Activated CD4-positive, alpha-beta T cell treated with anti-CD3 and anti-CD28 coated beads, Interleukin-2, amount 10 ng/mL, durations not matched to agents 7 days and 5 days (primary cell): ENCODE measurements at places on chromosomes 2 and 18.
A peak's percentile ranks its signal among the peaks of the same experiment; 100 is the strongest.

DNA sequence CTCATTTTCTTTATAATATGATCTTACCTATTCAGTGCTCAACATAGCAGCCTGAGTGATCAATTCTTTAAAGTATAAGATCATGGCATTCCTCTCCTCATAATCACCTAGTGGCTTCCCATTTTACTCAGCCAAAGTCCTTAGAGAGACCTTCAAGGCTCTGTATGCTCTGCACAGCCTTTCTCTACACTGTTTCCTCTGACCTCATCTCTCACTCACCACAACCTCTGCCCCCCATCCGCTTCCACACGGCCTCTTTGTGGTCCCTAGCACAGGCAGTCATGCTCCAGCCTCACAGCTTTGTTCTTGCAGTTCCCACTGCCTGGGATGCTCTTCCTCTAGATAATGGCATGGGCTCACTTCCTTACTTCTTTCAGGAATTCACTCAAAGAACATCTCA lies 109.2 kb downstream of the HIBCH start:
- no peaks in the 10 kb centered on the region for H3K36me3 ChIP-seq
- H3K27me3 ChIP-seq = no peaks in the 10 kb centered on the region
- no peak for DNase-seq
- H3K4me3 ChIP-seq = no peak overlapping the region

DNA sequence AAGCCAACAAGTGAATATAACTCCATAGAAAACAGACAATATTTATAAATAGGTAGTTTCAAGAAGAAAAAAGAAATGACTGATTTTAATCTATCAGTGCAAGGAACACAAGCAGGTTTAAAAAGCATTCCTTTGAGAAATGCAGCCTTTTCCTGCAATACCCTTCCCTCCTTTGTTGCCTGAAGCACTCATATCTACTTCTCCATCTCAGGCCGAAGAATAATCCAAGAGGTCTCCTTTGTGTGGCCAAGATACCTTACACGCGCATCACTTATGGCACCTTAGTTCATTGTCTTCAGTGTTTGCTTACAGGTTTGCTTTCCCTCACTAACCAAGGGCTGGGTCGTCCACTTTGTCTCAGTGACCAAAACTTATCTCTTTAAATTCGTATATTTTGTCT lies 93.0 kb downstream of the MAIP1 start:
- H3K36me3 ChIP-seq = no peaks in the 10 kb centered on the region
- peaks cover 25% of the 10 kb centered on the region for H3K27me3 ChIP-seq

DNA sequence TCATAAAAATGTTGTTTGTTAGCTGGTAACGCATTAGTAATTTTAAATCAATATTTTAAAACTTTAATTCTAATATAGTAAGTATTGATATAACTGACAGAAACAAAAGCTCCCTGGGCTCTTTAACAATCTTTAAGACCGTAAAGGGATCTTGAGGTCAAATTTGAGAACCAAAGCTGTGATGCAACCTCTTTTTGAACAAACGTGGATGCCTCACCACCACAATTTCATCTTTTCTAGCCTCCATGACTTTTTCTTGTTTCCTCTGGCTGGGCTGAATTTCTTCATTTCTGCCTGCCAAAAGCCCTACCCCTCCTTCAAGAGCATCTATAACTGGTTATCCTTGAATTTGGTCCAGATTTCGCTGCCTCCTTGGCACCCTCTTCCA lies 563 bp upstream of the POLE4 start:
- peaks cover 61% of the 10 kb centered on the region for H3K36me3 ChIP-seq
- peak overlapping the region; percentile 74 for H3K4me3 ChIP-seq
- H3K27ac ChIP-seq = peak overlapping the region; percentile 92
- no peaks in the 10 kb centered on the region for H3K27me3 ChIP-seq

DNA sequence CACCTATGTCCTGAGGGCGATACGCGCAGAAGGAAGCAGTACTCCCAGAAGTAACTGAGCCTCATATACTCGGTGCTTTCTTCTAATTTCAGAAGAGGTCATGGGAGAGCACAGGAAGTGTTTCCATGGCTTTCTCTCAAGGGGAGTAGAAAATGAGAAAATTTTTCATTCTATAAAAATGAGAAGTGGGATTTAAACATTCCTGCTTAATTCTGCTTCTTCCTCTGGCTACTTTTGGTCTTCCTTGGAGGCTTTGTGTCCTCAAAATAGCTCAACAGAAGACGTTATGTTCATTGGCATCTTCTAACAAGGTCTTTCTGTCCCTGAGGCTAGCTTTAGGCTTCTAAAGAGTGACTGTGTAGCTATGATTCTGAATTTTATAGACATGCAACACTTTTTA lies 497.0 kb downstream of the TDRD15 start:
- H3K27me3 ChIP-seq = no peaks in the 10 kb centered on the region
- no peak overlapping the region for H3K27ac ChIP-seq
- no peaks in the 10 kb centered on the region for H3K36me3 ChIP-seq
- H3K4me1 ChIP-seq = no peaks in the 10 kb centered on the region
- no peak overlapping the region for H3K4me3 ChIP-seq

- H3K27me3 ChIP-seq = peaks cover 11% of the 10 kb centered on the region
- DNase-seq = no peak
- H3K4me1 ChIP-seq = no peaks in the 10 kb centered on the region
- no peak overlapping the region for H3K27ac ChIP-seq
- no peak overlapping the region for H3K4me3 ChIP-seq
- no peaks in the 10 kb centered on the region for H3K36me3 ChIP-seq
Observed at GRCh38 chr2:236985761-236986339, 99.8 kb upstream of the COPS8 start.

DNA sequence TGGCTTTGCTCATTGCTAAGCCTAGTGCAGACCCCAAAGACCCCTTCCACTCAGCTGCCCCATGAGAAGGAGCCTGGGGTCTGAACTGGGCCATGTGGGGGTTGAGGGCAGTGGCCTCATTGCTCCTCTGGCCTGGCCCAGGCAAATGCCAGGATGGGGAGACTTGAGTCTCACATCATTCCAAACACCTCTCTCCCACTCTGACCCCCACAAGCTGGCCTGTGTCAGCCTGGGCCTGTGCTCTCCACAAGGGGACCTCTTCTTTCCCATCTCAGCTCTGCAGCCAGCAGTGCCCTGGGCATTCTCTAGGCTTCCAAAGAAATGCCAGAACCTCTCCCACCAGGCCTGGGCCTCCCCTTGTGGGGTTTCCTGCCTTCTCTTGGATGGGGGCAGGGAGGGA lies 45.8 kb upstream of the OTOF start:
- no peak overlapping the region for H3K4me3 ChIP-seq
- H3K27me3 ChIP-seq = peaks cover 3% of the 10 kb centered on the region
- H3K27ac ChIP-seq = no peak overlapping the region
- no peak for DNase-seq
- H3K4me1 ChIP-seq = peaks cover 12% of the 10 kb centered on the region
- no peaks in the 10 kb centered on the region for H3K36me3 ChIP-seq

- H3K27ac ChIP-seq = no peak overlapping the region
- peaks cover 39% of the 10 kb centered on the region for H3K27me3 ChIP-seq
- peaks cover 4% of the 10 kb centered on the region for H3K4me1 ChIP-seq
Observed at GRCh38 chr18:50563376-50563775, 3.5 kb downstream of the MAPK4 start.

DNA sequence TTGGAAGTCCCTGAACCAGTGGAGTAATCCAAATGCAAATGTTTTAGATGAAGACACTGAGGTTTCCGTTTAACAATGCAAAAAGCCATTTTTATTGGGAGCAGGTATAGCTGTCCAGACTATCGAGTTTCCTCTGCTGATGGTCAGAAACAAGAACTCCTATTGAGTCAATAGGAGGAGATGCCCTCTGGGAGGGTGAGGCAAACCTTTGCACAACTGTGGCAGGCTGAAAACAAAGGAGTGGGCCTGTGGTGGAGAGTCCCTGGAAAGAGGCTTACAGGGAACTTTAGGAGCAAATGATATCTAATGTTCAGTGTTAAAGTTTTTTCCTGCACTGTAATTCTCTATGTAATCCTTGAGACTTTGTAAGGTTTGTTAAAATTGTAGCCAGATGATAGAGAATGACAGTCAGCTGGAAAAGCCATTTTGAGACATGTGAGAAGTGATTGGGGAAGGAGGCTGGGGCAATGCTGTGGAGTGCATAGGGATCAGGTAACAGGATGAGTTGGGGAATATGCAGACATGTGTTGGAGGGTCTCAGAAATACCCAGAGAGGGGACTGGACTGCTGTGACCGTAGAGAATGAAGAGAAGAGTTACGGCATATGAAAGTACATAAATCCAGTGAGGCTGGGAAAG lies 15.1 kb upstream of the EML4 start:
- H3K27ac ChIP-seq = no peak overlapping the region
- no peak overlapping the region for H3K4me3 ChIP-seq
- no peak for DNase-seq
- H3K36me3 ChIP-seq = peaks cover 3% of the 10 kb centered on the region

DNA sequence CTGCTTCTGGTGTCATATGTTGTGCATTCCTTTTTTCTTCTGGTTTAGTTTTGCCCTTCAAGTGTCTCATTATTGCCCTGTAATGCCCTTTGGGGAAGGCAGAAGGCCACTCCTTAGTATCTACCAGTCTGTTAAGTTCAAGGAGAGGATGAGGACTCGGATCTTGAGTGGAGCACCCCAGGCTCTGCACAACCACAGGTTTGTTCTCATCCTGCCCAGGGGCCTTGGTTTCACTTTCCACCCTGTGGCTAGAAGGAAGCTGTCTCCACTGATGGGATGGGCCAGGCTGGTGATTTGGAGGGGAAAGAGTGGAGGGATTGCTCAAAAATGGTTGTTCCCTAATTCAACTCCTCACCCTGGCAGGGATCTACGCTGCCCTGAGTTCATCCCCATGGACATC lies 30.2 kb upstream of the RAB11FIP5 start:
- H3K36me3 ChIP-seq = no peaks in the 10 kb centered on the region
- H3K27ac ChIP-seq = no peak overlapping the region
- H3K4me1 ChIP-seq = peaks cover 5% of the 10 kb centered on the region
- DNase-seq = no peak
- peaks cover 20% of the 10 kb centered on the region for H3K27me3 ChIP-seq
- H3K4me3 ChIP-seq = no peak overlapping the region

DNA sequence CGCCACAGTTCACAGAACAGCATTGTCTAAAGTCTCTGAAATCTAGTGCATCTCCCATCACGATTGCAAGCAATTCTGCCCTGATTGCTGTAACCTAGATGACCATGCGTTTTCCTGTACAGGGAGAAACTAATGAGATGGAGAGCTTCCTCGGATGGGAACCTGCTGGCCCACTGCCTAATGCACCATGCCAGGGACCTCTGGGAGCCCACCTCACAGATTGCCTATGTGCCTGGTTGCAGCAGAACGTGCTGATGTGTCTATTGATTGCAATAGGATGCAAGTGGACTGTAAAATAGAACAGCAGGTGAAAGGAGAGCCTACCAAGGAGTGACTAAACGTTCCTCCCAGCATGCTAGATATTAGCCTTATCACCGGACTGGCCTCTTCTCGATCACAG lies 141.0 kb upstream of the RAB12 start:
- H3K36me3 ChIP-seq = no peaks in the 10 kb centered on the region
- no peaks in the 10 kb centered on the region for H3K4me1 ChIP-seq
- no peak overlapping the region for H3K27ac ChIP-seq
- DNase-seq = no peak

- H3K4me3 ChIP-seq = no peak overlapping the region
- H3K36me3 ChIP-seq = no peaks in the 10 kb centered on the region
- no peaks in the 10 kb centered on the region for H3K27me3 ChIP-seq
- no peak overlapping the region for H3K27ac ChIP-seq
- no peaks in the 10 kb centered on the region for H3K4me1 ChIP-seq
Observed at GRCh38 chr18:33114749-33115148, 325.8 kb downstream of the CCDC178 start.

- no peaks in the 10 kb centered on the region for H3K36me3 ChIP-seq
- peaks cover 56% of the 10 kb centered on the region for H3K4me1 ChIP-seq
- DNase-seq = no peak
Observed at GRCh38 chr2:38097988-38098385, 22.0 kb upstream of the CYP1B1 start.

DNA sequence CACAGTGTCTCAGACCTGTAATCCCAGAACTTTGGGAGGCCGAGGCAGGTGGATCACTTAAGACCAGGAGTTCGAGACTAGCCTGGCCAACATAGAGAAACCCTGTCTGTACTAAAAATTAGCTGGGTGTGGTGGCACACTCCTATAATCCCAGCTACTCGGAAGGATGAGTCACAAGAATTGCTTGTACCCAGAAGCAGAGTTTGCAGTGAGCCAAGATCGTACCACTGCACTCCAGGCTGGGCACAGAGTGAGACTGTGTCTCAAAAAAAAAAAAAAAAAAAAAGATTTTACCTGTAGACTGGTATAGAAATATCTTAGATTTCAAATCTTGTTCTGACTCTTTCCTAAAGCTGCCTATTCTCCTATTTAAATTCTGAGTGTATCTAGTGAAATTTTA lies 7.2 kb upstream of the KLHL29 start:
- peaks cover 26% of the 10 kb centered on the region for H3K4me1 ChIP-seq
- H3K36me3 ChIP-seq = peaks cover 6% of the 10 kb centered on the region
- peaks cover 48% of the 10 kb centered on the region for H3K27me3 ChIP-seq
- H3K4me3 ChIP-seq = no peak overlapping the region
- DNase-seq = no peak

- DNase-seq = no peak
- no peaks in the 10 kb centered on the region for H3K27me3 ChIP-seq
- H3K36me3 ChIP-seq = peaks cover 9% of the 10 kb centered on the region
- H3K27ac ChIP-seq = no peak overlapping the region
- no peaks in the 10 kb centered on the region for H3K4me1 ChIP-seq
Observed at GRCh38 chr2:3282056-3282998, 95.3 kb downstream of the EIPR1 start.

DNA sequence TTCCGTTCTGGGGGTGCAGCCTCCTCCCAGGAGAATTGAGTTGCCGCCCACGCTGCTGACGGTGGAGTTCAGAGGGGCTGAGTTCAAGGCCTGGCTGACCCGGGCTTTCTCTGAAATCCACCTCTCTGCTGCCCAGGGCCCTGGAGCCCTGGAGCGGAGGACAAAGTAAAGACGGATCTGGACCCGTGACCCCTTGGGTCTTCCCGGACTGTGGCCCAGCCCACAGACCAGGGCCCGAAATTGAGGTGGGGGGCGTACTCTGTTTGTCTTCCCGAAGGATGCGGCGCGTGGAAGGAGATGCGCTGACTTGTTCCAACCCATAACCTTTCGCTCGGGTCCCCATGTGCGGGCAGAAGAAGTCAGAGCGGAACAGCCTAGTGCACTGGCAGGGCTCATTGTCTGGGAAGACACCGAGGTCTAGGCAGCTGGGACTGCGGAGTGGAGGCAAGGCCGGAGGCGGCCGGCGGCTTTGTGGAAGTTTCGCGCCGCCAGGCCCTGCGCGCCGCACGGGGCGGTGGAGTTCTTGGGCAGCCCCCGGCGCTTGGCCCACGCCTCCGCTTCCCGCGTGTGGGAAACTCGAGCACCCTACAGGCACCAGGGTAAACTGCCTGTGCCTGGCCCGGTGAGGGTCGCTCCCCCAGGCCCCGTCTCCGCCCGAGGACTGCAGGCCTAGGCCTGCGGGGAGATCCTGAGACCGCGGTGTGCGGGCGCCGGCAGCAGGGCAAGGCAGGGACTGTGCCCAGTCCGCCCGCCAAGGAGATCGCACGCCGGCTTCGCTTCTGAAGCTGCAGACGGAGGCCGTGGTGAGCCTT lies 9.8 kb downstream of the POU3F3 start:
- H3K4me3 ChIP-seq = no peak overlapping the region
- H3K27me3 ChIP-seq = peaks cover 90% of the 10 kb centered on the region
- DNase-seq = no peak
- H3K36me3 ChIP-seq = peaks cover 3% of the 10 kb centered on the region
- no peak overlapping the region for H3K27ac ChIP-seq
